DMS153 (cell line): ENCODE measurements at places on chromosomes 5 and 9.
A peak's percentile ranks its signal among the peaks of the same experiment; 100 is the strongest.

GRCh38 chr9:119154527-119154926 lies 214.7 kb downstream of the BRINP1 start:
- no peak for DNase-seq

- peak; percentile 78 for DNase-seq
These were observed 1.2 kb upstream of the AJM1 start for GRCh38 chr9:136840877-136841645.

GRCh38 chr9:114170771-114171461 lies 15.6 kb downstream of the COL27A1 start:
- DNase-seq, result no peak

DNA sequence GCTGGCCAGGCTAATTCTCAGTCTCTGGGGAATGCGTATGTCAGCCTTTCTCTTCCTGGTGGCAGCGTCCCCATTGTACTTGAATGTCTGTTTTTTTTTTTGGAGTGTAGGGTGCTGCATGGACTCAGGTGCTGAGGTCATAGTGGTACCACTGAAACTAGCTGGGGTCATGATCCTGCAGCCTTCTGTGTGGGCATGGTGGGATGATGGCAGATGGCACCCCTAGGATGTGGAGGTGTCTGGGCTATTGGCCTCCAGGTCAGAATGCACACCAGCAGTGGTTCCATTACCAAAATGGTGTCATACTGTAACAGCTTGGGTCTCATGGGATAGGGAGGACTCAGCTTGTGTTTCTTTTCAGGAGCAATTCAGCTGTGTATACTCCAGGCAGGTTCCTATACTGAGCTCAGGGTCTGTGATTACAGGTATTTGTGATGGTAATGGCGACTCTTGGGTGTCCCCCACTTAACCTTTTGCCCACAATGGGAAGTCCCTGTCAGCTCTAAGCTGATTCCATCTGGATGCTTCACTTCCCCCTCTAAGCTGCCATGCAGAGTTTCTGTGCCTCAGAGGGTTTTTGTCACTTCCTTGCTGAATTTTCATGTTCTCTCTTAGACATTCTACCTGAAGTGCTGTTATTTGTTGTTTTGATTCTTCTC lies 17.9 kb downstream of the HSD17B4 start:
- DNase-seq, result no peak

DNA sequence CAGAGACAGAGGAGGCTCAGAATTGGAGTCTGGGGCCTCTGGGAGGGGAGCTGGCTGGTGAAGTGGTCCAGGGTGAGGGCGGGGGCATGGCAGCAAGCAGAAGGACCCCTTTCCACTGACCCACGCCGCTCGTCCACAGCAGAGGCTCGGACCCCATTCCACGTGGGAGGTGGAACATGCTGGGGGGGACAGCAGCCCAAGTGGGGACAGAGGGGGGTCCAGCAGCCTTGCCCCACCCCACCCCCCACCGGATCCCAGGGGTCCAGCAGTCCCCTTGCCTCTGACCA lies 25.4 kb upstream of the NKD2 start:
- no peak for DNase-seq

DNA sequence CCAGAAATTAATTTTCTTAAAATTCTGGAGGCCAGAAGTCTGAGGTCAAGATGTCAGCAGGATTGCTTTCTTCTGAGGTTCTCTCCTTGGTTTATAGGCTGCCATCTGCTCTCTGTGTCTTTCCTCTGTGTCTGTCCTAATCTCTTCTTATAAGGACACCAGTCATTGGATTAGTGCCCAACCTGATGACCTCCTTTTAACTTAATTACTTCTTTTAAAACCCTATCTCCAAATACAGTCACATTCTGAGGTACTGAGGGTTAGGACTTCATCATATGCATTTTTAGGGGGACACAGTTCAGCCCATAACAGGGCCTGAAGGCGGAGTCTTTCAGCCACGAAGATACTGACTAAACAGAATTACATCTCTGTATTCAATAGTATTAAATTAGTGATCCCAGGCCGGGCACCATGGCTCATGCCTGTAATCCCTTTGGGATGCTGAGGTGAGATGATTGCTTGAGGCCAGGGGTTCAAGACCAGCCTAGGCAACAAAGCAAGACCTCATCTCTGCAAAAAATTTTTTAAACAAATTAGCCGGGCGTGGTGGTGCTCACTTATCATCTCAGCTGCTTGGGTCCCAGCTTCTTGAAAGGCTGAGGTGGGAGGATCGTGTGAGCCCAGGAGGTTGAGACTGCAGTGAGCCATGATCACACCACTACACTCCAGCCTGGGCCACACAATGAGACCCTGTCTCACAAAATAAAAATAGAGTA lies 5.9 kb upstream of the RPS6 start:
- DNase-seq, result no peak

GRCh38 chr5:155676967-155677366 lies 650.0 kb upstream of the SGCD start:
- DNase-seq, result no peak

DNA sequence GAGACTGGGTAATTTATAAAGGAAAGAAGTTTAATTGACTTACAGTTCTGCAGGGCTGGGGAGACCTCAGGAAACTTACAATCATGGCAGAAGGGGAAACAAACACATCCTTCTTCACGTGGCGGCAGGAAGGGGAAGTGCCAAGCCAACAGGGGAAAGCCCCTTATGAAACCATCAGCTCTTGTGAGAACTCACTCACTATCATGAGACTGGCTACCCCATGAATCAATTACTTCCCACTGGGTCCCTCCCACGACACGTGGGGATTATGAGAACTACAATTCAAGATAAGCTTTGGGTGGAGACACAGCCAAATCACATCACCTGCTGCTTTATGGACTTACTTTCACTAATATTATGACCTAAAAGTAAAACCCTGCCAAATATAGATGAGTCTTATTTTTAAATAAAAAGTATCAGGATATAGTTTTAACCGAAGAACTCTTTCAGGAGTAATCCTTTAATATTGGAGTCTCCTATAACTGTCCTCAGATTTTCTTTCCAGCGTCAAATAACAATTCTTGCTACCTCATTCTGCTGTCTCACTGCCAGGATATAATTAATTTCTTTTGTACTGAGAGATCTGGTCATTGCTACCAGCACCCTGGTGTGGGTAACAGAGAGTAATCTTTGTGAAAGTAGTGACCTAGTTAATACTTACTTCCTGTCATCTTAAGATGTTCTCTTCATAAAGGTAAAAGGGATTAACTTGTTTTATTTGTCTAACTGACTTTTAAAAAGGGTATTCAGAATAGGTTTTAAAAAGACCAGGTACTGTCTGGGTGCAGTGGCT lies 68.6 kb downstream of the NLN start:
- no peak for DNase-seq
